Mesendoderm (in vitro differentiated cells): ENCODE measurements at places on chromosomes 11 and 22.

DNA sequence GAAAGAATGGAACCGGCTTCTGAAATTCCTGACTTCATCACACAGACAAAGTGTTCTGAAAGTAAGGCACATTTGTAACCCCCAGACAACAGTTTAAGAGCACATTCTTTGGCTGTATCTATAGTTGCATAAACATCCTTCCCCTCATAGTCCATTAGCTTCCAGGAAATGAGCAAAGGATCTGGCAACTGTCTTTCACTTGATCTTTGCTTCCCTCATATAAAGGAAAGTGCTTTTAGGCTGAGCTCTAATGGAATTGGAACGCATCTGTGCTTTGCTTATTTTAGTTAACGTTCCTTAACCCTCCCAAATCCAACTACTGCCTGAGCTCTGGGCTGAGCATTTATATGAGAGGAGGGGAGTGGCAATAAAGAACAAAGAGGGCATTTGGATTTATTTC lies 76.9 kb upstream of the API5 start:
- H3K36me3 ChIP-seq, result no peaks in the 10 kb centered on the region
- H3K27me3 ChIP-seq, result no peaks in the 10 kb centered on the region
- no peak overlapping the region for H3K27ac ChIP-seq
- H3K4me3 ChIP-seq, result no peak overlapping the region

GRCh38 chr11:65958291-65958690 lies 3.2 kb upstream of the SART1 start:
- DNase-seq, result no peak
- H3K4me1 ChIP-seq, result peaks cover 6% of the 10 kb centered on the region
- no peaks in the 10 kb centered on the region for H3K27me3 ChIP-seq
- H3K36me3 ChIP-seq, result no peaks in the 10 kb centered on the region

DNA sequence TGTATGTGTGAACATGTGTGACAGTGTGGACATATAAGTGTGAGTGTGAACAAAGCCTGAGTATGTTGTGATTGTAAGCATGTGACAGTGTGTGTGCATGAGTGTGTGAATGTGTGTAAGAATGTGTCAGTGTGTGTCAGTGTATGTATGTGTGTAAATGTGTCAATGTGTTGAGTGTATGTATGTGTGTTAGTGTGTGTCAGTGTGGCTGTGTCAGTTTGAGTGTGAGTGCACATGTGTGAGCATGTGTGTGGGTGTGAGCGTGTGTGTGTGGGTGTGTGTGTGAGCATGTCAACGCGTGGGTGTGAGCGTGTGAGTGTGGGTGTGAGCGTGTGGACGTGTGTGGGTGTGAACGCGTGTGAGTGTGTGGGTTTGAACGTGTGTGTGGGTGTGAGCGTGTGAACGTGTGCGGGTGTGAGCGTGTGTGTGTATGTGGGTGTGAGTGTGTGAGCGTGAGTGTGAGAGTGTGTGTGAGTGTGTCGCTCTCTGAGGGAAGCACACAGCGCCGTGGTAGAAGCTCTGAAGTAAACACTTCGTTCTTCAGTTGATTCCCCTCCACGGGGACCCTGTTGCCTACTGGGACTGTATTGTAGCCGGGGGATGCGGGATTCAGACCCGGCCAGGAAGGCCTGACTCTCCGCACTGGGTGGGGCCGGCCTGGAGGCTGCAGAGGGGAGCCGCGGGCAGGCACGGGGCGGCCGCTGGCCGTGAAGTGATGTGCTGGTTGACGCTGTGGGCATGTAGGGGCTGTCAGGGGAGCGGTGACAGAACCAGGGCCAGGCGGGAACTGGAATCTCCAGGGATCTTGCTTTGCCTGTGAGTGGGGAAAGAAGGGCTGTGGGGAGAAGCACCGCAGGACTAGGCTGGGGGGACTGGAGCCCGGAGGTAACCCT lies 21.1 kb downstream of the RPS6KA4 start:
- peaks cover 6% of the 10 kb centered on the region for H3K4me1 ChIP-seq
- H3K4me3 ChIP-seq, result no peak overlapping the region
- H3K27ac ChIP-seq, result no peak overlapping the region
- H3K36me3 ChIP-seq, result no peaks in the 10 kb centered on the region
- no peak for DNase-seq
- H3K27me3 ChIP-seq, result no peaks in the 10 kb centered on the region

DNA sequence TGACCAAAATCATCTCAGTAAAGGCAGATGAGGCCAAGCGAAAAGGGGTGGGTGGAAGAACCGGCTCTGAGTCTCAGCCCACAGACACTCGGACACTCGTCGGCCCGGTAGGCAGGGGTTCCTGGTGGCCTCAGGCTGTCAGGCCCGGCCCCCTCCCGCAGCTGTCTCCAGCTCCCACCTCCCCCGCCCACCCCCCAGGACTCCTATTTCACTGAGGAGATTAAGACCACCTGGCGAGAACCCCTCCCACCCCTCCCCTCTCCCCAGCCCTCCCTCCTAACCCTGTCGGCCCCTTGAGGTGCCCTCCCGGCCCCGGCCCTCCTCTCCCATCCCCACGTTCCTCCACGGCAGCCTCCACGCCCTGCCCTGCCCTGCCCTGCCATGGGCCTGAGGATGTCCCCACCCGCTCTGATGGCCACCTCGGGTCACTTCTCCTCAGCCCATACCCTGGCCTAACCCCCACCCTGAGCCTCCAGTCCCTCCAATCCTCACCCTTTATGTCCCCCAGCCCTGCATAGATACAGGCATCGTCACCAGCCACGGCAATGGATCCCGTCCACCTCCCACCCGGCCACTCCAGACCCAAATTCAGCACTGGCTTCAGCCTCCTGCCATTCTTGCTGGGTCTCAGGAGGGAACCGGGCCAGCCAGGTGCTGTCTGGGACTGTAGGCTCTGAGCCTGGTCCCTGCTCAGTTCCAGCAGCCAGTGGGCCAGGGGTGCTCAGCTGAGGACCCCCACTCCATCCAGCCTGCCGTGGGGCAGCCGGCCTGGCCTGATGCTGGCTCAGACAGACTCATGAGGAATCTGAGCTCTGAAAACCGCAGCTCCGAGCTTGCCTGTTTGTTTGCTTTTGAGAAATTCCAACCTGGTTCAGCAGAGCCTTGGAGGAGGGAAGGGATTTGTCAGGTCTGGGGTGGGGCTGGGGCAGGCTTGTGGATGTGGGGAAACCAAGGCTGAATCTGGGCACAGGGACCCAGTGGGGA lies 9.8 kb upstream of the TBX1 start:
- no peaks in the 10 kb centered on the region for H3K36me3 ChIP-seq
- H3K4me3 ChIP-seq, result no peak overlapping the region
- peaks cover 4% of the 10 kb centered on the region for H3K4me1 ChIP-seq
- no peak overlapping the region for H3K27ac ChIP-seq
- no peak for DNase-seq
- H3K27me3 ChIP-seq, result peaks cover 19% of the 10 kb centered on the region

- H3K27ac ChIP-seq, result no peak overlapping the region
- peak; percentile 51 for DNase-seq
- no peaks in the 10 kb centered on the region for H3K27me3 ChIP-seq
- H3K4me3 ChIP-seq, result no peak overlapping the region
Observed at GRCh38 chr22:20567993-20568417, 60.6 kb downstream of the MED15 start.

- H3K4me3 ChIP-seq, result no peak overlapping the region
- no peaks in the 10 kb centered on the region for H3K4me1 ChIP-seq
- no peaks in the 10 kb centered on the region for H3K27me3 ChIP-seq
- H3K36me3 ChIP-seq, result no peaks in the 10 kb centered on the region
- H3K27ac ChIP-seq, result no peak overlapping the region
Observed at GRCh38 chr11:122071709-122072202, 44.3 kb downstream of the BLID start.

DNA sequence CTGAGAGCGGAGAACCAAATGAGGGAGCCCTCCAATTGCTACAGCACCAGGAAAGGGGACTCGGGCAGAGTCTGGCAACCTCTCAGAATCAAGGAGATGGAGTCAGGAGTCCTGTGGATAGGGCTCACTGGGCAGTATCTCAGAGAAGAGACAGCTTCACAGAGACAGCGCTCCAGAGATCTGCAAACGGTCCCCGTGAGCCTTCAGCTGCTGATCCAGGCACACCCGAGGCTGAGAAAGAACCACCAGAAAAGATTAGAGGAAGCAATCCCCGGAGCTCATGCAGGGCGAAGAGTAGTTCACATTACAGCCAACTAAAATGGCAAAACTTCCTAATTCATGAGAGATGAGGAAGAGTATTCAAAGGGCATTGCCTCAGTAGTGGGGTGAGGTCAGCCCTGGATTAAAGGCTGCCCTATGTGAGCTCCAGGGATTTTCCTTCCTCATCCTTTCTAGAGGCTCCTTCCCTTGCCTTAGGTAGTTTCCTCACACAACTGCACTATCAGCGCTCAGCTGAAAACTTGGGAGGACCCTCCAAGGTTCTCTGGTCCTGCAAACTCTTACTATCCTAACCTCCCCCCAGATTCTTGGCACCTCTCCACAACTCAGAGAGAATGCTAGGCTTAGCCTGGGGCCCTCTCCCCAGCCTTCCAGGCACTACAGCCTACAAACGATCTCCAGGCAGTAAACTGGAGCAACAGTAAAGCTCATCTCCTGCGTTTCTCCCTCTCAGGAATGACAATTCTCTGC lies 23.7 kb downstream of the SCN4B start:
- no peaks in the 10 kb centered on the region for H3K36me3 ChIP-seq
- H3K27ac ChIP-seq, result no peak overlapping the region
- no peaks in the 10 kb centered on the region for H3K27me3 ChIP-seq
- no peaks in the 10 kb centered on the region for H3K4me1 ChIP-seq
- no peak for DNase-seq
- H3K4me3 ChIP-seq, result no peak overlapping the region

GRCh38 chr22:30830907-30831306 lies 136.2 kb downstream of the OSBP2 start:
- DNase-seq, result peak; percentile 30
- no peaks in the 10 kb centered on the region for H3K36me3 ChIP-seq
- H3K4me3 ChIP-seq, result no peak overlapping the region

- H3K4me1 ChIP-seq, result no peaks in the 10 kb centered on the region
- no peak for DNase-seq
- H3K27me3 ChIP-seq, result no peaks in the 10 kb centered on the region
- no peak overlapping the region for H3K4me3 ChIP-seq
- no peak overlapping the region for H3K27ac ChIP-seq
- H3K36me3 ChIP-seq, result no peaks in the 10 kb centered on the region
Observed at GRCh38 chr11:7383406-7383805, 101.9 kb upstream of the OLFML1 start.

- no peak overlapping the region for H3K27ac ChIP-seq
- peak overlapping the region; percentile 46 for H3K4me3 ChIP-seq
- H3K36me3 ChIP-seq, result no peaks in the 10 kb centered on the region
Observed at GRCh38 chr11:123653827-123654565, 428 bp downstream of the SCN3B start.

GRCh38 chr11:11521306-11522002 lies 100.4 kb downstream of the GALNT18 start:
- no peak overlapping the region for H3K27ac ChIP-seq
- H3K36me3 ChIP-seq, result no peaks in the 10 kb centered on the region
- H3K27me3 ChIP-seq, result no peaks in the 10 kb centered on the region
- DNase-seq, result no peak

DNA sequence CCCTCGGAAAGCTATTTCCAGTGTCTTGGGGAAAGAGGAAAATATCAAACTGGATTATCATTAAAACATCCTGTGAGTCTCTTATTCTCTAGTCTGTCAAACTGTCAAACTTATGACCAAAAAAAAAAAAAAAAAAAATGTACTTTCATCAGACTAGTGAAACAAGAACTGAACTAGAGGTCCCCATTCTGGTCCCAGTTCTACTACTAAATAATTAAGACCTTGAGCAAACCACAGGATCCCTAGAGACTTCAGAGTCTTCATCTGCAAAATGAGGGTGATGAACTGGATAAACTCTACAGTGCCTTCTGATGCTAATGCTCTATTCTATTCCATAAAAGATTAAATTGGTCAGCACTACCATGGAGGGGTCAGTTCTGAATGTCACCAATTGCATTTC lies 105.8 kb downstream of the SERGEF start:
- DNase-seq, result no peak
- H3K27me3 ChIP-seq, result no peaks in the 10 kb centered on the region
- no peak overlapping the region for H3K4me3 ChIP-seq
- H3K36me3 ChIP-seq, result no peaks in the 10 kb centered on the region
- H3K4me1 ChIP-seq, result peaks cover 3% of the 10 kb centered on the region

- no peaks in the 10 kb centered on the region for H3K36me3 ChIP-seq
- peak; percentile 97 for DNase-seq
- peaks cover 3% of the 10 kb centered on the region for H3K4me1 ChIP-seq
- H3K27ac ChIP-seq, result peak overlapping the region; percentile 60
- no peak overlapping the region for H3K4me3 ChIP-seq
- no peaks in the 10 kb centered on the region for H3K27me3 ChIP-seq
Observed at GRCh38 chr22:45757068-45757467, 85.4 kb downstream of the ATXN10 start.

- no peaks in the 10 kb centered on the region for H3K4me1 ChIP-seq
- H3K4me3 ChIP-seq, result no peak overlapping the region
- no peak overlapping the region for H3K27ac ChIP-seq
- H3K27me3 ChIP-seq, result no peaks in the 10 kb centered on the region
- no peak for DNase-seq
Observed at GRCh38 chr11:47603295-47603694, 9.1 kb upstream of the C1QTNF4 start.

DNA sequence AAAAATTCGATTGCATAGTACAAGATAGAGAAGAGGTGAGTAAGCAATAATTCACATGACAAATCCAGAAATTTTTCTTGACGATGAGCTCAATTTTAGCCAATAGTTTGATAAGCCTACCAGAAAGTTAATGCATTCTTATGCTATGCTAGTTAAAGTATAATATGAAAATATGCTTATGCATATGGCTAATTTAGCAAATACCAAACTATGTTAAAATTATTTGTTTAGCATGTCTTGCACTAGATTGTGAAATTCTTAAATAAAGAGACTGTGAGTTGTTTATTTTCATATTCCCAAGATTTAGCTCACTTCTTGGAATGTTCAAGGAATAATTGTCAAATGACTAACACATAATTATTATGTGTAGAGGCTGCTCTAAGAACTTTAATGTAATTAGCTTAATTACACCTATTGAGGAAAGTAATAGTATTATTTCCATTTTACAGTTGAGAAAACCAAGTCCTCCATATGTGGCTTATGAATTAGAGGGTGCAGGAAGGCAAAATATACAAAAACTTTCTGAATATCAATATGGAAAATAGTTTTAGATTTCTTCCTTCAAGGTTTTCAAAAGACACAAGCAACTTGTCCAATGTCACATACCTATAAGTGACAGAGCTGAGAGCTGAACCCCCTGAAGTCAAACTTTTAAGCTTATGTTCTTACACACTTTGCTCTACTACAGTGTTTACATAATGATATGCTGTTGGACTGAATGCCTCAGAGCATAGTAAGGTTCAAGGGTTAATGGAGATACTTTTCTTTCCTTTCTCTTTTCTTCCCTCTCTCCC lies 45.9 kb upstream of the ARHGAP20 start:
- H3K4me1 ChIP-seq, result no peaks in the 10 kb centered on the region
- DNase-seq, result no peak

GRCh38 chr11:21564095-21564494 lies 628.8 kb upstream of the ANO5 start:
- H3K27ac ChIP-seq, result no peak overlapping the region
- DNase-seq, result no peak
- no peaks in the 10 kb centered on the region for H3K27me3 ChIP-seq
- no peak overlapping the region for H3K4me3 ChIP-seq

- no peak overlapping the region for H3K27ac ChIP-seq
- H3K4me3 ChIP-seq, result no peak overlapping the region
- no peak for DNase-seq
- no peaks in the 10 kb centered on the region for H3K36me3 ChIP-seq
- H3K27me3 ChIP-seq, result no peaks in the 10 kb centered on the region
Observed at GRCh38 chr11:100981196-100981824, 148.3 kb downstream of the PGR start.
